Right renal pelvis (tissue), 4 donors: ENCODE measurements at places on chromosomes 5 and 9.

- no peak for DNase-seq
These were observed 7.4 kb downstream of the TLX3 start for GRCh38 chr5:171316258-171317121.

- DNase-seq, result no peak
These were observed 53.8 kb upstream of the FTMT start for GRCh38 chr5:121797681-121798518.

- DNase-seq, result peak; percentile 47
These were observed 866 bp upstream of the SEMA6A start for GRCh38 chr5:116575326-116576052.

GRCh38 chr5:138438724-138439476 lies at the start of gene REEP2:
REEP2 (plus strand) TSS chr5:138439057; CDS start chr5:138439209, 152 bp downstream.
- DNase-seq, result no peak

DNA sequence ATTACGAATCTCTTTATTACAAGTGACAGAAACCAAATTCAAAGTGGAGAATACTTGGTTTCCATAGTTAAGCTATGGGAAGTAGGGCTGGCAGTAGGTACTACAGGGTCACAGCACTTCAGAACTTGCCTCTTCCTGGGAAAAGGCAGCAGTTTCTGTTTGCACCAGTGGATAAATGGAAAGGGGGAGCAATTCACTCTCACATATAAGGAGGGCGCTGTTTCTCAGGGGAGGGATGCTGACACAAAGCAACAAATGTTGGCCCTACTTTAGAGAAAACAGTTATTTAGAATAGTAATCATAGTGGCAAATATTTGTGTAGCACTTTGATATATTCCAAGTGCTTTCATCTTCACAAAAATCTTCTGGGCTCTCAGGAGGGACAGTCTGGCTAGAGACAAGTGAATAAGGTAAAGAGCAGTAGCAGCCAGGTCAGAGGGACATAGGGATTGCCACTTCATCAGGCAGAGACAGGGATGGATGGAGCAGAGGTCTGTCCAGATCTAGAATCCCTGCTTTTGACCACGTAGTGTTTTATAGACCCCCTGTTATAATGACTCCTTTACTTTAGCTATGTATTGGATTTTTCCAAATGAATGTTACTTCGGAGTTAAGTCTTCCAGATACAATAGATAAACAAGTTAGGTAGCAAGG lies 554.8 kb upstream of the SGCD start:
- DNase-seq, result no peak

- DNase-seq, result no peak
These were observed 336.9 kb downstream of the DRD1 start for GRCh38 chr5:175107028-175107588.

- no peak for DNase-seq
These were observed 85.2 kb downstream of the EHMT1 start for GRCh38 chr9:137703842-137704508.

- DNase-seq, result no peak
These were observed 30.7 kb upstream of the SMC5 start for GRCh38 chr9:70228118-70228517.

- no peak for DNase-seq
These were observed 10.5 kb upstream of the TEX53 start for GRCh38 chr9:114668146-114668545.

- no peak for DNase-seq
These were observed 634.0 kb downstream of the MAT2B start for GRCh38 chr5:164139423-164139822.

DNA sequence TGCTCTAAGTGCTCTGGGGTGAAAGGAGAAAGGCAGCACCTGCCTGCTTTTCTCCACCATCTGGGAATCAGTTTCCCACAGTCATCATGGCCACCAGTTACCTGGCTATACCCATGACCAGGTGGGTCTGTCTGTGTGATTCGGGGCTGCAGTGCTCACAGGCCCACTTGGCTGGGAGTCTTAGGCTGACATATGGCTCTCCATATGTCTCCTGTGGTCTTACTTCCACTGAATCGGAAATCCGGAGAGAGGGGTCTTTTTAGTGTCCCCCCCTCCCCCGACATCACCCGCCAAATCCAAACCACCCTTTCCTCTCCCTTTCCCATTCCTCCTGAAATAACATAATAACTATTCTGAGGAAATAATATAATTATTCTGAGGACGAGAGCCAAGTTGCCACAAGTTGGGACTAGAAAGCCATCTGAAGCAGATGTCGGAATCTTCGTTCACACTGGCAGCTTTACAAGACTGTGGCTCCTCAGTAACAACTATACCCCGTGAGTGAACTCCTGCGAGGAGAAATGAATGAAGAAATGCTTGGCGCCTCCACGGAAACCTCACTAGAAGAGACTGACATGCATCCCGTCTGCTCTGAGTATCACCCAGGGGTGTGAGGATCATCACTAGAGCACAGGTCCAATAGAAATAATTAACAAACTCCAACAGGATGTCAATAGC lies 143.4 kb downstream of the MYO10 start:
- DNase-seq, result no peak

- DNase-seq, result no peak
These were observed 235.7 kb upstream of the PRR16 start for GRCh38 chr5:120228262-120229031.

DNA sequence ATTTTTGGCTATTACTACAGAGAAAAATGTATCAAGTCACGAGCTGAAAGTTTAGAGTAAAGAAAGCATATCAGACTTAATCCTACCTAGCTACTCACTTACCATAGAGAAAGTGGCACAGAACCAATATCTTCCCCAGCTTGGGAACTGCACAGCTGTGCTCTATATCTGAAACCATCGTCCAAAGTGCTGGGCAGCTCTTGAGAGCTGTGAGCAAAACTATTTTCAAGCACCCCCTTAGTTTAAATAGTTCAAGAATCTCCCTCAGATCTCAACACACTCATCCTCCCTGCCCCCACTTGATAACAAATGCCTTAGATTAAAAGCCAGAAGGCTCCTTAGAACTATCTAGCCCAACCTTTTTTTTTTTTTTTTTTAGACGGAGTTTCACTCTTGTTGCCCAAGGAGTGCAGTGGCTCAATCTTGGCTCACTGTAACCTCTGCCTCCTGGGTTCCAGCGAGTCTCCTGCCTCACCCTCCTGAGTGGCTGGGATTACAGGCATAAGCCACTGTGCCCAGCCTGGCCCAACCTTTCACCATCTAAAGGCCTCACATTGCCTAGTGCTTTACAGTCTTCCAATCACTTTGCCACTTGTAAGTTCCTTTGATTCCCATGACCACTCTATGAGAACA lies 94.2 kb upstream of the APC start:
- DNase-seq, result no peak

GRCh38 chr5:172533058-172533398 lies 78.7 kb upstream of the SH3PXD2B start:
- DNase-seq, result no peak

DNA sequence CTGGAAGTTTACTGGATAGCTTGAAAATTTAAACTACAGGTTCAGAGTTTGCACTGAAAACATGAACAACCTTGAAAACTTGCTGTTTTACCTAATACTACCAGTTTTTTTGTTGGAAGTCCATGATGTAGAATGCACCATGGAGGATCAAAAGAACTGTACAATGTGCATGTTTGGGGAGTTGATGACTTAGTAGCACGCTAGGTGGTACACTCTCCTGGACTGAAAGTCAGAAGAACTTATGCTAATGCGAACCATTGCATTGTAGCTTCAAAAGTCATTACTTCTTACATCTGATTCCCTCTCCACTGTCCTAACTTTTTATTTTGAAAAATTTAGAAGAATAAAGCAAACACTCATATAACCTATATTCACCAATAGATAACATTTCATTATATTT lies 211.0 kb downstream of the OSTF1 start:
- no peak for DNase-seq

DNA sequence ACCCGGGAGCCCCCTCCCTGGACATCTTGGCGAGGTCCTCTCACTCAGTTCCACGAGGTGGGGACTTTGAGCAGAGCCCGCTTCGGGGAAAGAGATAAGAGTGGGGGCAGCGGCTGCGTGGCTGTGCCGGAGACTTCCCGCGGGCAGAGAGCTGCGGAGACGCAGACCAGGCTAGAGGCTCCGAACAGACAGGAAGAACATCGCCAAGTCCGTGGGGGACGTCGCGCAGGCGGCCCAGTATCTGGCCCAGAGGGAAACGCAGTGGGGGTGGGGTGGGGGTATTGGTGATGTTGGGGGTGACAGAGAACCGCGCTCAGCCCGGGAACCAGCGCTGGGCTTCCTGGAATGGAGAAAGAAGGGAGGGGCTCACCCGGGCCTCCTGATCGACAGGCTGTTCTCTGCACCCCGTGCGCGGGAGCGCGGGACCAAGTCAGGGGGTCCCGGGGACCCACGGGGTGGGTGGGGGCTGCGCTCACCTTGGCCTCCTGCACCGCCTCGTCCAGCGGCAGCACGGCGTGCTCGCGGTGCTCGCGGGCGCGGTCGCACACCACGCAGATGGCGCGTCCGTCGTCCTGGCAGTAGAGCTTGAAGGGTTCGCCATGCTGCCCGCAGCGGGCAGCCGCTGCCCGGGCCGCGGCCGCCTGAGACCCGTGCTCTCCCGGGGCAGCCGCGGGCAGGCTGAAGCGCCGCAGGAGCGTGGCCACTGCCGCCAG lies 727 bp downstream of the TRIM7 start:
- DNase-seq, result no peak

DNA sequence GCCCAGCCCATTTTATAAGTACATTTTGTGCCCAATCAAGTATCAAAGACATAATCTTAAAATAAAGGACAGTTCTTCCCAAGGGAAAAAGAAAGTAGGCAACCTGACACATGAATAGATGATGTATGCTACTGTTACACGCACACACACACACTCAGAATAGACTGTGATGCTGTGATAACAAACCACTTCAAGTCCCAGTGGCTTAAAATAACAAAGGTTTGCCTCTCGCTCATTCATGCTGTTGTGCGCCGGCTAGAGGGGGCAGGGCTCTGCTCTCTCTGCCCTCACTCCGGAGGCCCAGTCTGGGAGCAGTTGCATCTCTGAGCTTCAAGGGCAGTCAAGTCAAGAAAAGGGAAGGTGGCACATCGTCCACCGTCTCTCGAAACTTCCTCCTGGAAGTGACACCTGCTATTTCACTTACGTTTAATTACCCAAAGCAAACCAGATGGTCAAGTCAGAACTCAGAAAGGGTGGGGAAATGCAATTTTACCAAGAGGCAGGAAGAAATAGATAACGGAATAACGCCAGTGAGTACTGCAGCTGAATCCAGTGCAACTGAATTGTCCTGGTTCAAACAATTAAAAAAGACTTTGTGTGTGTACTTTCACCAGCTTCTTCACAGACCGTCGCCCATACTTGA lies 43.3 kb downstream of the ANKRD33B start:
- no peak for DNase-seq

DNA sequence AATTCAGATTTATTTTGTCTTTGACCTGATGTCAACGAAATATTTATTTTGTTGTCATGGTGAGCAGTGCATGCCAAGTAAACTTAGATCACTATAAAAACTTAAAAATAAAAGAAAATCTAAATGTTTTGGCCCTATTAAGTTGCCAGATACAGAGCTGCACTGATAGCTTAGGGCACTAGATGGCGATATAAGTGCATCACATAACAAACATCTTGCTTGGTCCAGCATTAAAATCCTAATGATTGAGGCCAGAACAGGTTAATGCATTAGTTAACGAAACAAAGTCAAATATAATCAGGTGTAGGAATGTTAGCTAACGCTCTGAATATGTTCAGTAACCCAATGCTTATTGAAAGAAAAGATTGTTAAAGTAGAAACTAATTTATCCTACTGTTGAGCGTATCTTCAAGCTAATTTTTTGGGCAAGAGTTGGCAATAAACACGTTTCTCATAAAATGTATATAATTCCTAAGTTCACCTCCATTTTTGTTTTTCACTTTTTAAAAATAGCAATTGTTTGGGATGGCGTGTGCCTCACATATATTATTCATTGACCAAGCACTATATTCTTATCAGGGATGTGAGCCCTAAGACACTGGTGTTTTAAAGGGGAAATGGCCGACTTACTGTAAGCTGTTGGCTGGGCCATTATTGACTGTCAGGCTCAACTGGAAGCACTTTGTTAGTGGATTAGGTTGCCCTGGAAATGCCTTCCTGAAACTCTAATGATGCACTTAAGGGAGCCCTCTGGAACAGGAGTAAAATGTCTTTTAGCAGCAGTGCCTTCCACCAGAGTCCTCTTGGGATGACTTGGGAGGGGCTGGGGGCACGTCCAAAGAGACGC lies 33.3 kb downstream of the KCTD16 start:
- DNase-seq, result peak; percentile 60

DNA sequence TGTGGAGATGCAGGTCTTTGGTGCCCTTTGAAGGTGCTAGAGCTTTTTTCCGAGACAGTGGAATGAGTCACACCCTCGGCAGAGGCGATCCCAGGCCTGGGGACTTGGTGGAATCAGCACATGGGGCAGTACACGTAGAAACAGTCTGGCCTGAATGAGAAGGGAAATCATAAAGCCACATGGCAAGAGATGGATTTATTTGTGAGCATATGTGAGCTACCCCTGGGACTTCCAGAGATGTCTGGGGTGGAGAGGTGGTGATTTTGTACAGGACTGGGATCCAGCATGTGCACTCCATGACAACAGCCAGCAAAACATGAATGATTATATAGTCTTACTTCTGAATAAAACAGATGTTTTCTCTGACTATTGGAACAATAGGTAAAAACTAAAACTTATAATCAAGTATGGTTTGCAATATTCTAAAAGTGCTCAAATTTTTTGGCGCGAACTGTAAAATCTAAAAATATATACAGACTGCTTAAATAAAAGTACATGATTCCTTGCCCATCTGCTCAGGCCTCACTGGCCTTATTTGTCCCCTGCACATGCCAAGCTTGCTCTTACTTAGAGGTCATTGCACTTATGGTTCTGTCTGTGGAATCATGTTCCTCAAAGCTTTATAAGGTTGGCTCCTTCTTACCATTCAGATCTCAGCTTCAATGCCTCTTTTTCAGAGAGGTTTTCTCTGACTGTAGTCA lies 54.7 kb upstream of the SMARCA2 start:
- no peak for DNase-seq

GRCh38 chr5:18660511-18660910 lies 1026.3 kb downstream of the TAF11L14 start:
- DNase-seq, result no peak

GRCh38 chr9:5714501-5715401 lies 85.8 kb downstream of the RIC1 start:
- no peak for DNase-seq

DNA sequence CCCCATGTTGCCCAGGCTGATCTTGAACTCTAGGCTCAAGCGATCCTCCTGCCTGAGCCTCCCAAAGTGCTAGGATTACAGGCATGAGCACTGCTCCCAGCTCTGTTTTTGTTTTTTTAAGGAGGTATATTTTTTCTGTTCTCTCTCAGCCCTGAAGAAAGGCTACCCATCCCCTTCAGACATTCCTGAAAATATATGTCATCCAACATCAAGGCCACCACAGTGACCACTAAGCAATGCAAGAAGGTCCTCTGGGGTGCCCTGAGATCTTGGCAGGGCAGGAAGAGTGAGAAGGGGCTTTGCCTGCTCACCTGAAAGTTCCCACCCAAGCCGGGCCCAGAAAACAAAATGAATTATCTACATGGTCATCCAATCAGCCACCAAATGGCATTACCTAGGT lies 47.8 kb upstream of the IL17B start:
- no peak for DNase-seq

DNA sequence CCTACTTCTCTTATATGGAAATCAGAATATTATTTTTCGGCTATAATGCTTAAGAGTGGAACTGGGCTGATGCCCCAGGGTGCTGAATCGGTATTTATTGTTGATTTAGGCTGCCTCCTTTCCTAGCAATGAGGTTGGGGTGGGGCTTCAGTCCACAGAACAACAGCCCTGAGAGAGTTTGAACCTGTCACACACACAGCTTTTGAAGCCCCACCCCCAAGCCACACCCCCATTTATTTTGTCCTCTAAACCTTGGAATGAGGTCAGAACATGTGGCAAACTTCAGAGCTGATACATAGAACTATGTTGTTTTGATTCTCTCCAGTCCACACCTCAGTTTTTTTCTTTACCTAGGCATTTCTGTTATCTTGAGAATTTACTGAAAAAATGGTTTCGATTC lies 51.7 kb upstream of the CAMK4 start:
- DNase-seq, result no peak
